ENCODE measurements at places on chromosomes 2 and 18.

- no peak for DNase-seq
Measured at GRCh38 chr18:50737127-50737526, 82.7 kb downstream of the MRO start.

DNA sequence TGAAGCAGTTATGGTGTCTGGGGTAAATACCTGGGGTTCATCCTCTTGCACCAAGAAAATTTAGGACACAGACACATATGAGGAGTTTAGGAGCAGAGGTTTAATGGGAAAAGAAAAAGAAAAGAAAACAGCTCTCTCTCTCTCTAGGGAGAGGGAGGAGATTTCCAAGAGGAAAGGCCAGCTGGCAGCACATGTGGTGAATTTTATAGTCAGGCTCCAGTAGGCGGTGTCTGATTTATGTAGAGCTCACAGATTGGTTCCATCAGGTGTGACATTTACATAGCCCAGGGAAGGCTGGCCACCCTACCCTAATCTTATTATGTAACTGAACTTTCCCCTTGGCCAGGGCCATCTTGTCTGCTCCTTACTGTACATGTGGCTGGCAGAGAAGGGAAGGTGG lies 297.5 kb upstream of the RGPD4 start:
- DNase-seq, result no peak

GRCh38 chr2:54984476-54984875 lies 65.8 kb downstream of the RTN4 start:
- no peak for DNase-seq

DNA sequence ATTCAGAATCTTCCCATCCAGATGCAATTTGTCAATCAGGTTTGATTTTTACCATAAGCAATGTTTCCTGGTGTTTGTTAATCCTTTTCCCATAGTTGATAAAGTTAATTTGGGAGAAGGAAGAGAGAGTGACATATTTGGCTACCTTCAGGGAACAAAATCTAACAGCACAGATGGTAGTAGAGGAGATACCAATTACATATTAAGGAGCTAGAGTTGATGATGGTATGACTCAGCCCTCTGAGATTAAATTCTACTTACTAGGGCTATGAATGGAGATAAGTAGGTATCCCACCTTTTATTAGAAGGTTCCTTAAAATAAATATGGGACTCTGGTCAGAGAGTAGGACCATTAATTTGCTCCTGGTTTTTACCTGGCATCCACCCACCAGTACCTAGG lies 139.7 kb downstream of the EHBP1 start:
- DNase-seq, result no peak

- no peak for DNase-seq
Measured at GRCh38 chr2:176652300-176653182, 383.3 kb downstream of the MTX2 start.

DNA sequence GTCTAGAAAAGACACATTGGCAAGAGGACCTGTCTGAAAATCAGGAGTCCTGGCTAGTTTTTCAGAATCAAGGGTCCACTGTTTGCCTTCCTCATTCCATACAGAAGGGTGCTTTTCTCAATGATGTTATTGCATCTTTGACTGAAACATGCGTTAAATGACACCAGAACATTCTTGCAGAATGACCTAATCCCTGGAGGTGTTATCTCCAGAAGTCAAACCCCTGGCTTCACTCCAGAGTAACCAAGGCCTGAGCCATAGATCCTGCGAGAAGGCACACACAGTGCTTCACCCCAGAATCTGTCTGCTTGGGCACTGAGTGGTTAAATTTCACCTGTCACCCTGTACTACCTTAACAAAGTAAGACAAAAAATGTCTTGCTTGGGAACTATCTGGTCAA lies 1055.2 kb upstream of the FANCL start:
- DNase-seq, result no peak

DNA sequence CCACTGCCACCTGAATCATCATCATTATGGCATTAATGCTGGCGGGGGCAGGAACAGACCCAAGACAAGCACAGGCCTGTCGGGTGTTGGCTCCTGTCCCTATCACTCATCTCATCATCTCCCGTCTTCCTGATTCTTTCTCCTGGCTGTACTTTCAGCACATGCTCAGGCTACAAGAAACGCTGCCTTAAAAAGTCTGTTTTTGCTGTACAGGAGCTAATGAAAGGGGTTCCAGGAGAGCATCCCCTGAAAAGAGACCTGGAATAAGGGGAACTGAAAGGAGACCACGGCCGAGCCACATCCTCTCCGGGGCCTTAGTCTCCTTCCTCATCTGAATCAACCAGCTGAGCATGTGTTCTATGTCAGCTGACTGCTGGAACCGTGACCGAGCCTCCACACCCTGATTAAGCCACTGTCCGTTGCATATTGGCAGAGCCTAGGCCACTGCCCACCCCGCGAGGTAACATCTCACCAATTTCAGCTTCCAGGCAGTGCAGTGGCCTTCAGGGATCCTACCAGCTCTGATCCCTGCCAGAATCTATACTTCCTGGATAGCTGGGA lies 62.6 kb downstream of the DNMT3A start:
- peak; percentile 89 for DNase-seq

DNA sequence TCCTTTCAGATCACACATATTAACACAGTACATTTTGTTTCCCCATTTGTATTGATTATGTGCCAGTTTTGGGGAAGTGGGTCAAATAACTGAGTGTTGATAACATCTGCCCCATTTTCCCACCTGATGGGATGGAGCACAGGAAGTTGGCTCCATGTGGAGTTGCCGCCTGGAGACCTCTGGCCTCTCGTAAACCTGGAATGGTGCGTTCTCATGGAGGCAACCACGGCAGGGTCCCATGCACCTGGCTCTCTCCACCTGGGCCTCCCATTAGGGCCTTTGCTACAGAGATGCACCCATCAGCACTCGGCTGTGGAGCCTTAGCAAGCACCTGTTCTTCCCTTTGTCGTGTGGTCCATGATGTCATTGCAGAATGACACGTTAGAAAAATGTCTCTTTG lies 130.6 kb downstream of the MBP start:
- no peak for DNase-seq

GRCh38 chr2:226560325-226560724 lies 239.3 kb downstream of the IRS1 start:
- DNase-seq, result no peak

DNA sequence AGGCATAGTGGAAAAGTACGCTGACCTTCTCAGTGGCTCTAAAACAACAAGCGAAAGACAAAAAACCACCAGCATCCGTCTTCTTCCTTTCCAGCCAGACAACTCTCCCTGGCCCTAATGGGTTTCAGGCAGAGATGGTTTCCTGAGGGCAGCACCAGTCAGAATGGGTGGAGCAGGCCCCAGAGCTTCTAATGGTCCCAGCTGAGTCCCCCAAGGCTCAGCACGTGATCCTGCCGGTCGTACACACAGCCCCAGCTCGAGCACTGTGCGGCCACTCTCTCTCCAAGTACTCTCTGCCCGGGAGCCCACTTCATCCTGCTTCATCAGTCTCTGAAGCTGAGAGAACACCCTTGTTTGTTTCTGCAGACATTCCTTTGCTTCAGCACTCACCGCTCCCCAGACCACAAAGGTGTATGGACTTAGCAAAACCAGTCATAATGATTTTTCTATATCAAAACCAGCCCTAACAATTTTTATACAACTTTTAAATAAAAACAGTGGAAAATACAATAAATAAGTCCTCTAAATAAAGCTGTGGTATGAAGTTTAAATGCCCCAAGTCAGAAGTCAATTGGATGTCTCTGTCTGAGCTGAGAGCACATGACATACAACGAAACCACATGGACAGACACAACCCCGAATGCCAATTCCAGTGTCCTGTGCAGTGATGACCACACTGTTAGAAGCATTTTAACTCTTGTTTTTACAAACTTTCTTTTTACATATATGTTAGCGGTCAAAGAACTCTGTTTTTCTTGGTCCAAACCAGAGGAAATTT lies 63.9 kb downstream of the PARD6G start:
- DNase-seq, result peak; percentile 13

DNA sequence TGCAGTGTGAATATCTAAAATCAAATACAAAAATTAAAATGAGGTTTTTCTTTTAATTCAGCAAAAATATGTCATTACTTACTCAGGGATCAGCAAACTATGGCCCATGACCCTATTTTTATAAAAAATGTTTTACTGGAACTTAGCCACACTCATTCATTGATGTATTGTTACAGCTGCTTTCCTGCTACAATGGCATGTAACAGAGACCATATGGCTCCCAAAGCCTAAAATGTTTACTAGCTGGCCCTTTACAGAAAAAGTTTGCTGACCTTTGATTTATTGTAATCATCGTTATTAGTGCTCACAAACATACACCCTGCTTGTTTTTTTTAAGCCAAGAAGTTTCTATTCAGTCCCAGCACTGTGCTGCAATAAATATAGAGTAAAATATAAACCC lies 120.3 kb downstream of the PLA2R1 start:
- no peak for DNase-seq

GRCh38 chr2:230124757-230125431 lies 56.2 kb upstream of the SLC16A14 start:
- peak; percentile 75 for DNase-seq

All from aorta (tissue), 5 donors.